Stimulated activated CD4-positive, alpha-beta T cell treated with anti-CD3 and anti-CD28 coated beads, Interleukin-1b, Interleukin-23, amount 100 ng/mL, for 1 hour (primary cell): ENCODE measurements at places on chromosomes 6 and 20.

DNA sequence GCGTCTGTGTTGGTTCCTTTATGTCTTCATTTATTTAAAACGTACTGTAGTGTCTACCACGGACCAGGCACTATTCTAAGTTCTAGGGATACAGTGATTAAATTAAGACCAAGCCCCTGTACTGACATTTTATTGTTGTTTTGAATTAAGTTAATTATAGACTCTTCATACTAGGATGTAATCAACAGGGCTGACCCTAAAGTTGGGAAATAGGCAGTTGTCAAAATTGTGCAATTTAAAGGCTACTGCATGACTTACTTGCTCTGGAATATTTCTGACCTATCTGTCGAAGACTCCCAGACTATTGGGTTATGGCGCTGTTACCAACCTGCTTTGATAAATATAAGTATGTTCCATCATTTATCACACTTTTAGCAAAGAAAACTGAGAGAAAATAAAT lies 6.7 kb downstream of the MYO6 start:
- DNase-seq: no peak

DNA sequence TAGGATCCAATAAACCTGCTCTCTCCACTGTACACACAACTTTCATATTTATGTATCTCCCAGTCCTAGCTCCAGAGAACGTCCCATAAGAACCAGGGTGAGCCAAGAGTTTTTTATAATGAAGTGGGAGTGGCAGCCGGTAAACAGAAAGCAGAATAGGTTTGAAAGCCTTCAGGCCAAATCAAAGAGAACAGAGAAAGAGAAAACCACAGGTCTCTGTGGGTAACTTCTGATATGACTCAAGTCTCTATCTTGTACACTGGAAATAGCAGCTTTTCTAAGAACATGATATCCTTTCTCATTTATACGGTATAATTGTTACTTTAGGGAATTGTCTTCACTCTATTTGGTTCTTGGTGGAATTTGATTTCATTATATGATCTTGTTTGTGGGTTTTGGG lies 273.6 kb downstream of the PACRG start:
- DNase-seq: no peak

DNA sequence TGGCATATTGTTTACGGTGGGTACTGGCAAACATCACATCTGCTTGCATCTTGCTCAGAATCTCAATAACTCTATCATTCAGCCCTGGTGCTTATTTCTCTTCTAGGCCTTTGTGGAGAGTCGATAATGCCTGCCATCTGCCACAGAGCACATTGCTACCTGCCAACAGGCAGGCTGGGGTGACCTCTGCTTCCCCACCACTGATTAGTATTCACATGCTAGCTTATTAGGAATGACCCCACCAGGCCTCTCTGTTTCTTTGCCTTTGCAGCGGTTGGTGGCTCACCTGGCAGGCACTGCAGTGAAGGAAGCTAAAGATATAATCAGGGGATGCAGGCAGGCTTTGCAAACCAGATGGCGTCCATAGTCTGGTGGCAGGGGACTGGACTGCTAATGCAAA lies 154.5 kb downstream of the MMS22L start:
- DNase-seq: no peak

DNA sequence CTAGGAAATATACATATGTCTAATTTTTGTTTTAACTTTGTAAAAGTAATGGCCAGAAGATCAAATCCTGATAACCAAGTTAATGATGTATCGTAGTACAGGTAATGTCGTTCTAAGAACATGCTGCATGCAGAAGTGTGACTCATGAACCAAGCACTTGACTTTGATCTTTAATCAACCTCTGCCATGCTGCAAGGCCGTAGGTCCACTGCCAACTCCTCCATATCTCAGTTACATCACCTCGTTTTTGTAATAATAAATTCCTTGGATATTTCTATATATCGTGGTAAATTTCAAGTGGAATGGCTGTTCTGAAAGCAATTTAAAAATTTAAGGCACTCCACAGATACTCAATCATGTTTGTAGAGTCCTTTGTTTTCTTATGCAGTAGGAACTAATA lies 771.7 kb downstream of the EPHA7 start:
- DNase-seq: no peak

DNA sequence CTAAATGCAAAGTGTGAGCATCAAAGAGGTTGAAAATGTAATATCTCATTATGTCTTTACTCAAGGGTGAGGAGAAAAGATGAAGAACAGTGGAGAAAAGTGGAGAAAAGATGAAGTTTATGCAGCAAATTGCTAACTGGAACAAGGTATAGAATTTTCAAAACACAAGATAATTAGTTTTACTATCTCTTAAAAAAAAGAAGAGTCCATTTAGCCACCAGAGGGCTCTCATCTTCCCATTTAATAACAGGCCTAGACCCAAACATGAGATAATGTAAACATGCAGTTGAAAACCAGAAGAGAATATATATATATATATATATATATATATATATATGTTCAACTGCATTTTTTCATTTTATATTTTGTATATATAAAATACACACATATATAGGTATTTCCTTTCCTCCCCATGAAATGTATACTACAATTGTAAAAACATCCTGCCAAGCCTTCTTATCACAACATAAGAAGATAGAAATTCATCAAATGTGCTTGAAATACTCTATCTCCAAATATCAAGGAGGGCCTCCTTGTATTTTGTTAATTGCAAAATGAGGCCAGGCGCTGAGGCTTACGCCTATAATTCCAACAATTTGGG lies 78.4 kb downstream of the ADTRP start:
- no peak for DNase-seq

GRCh38 chr6:170316071-170316470 lies 9.5 kb downstream of the FAM120B start:
- no peak for DNase-seq

DNA sequence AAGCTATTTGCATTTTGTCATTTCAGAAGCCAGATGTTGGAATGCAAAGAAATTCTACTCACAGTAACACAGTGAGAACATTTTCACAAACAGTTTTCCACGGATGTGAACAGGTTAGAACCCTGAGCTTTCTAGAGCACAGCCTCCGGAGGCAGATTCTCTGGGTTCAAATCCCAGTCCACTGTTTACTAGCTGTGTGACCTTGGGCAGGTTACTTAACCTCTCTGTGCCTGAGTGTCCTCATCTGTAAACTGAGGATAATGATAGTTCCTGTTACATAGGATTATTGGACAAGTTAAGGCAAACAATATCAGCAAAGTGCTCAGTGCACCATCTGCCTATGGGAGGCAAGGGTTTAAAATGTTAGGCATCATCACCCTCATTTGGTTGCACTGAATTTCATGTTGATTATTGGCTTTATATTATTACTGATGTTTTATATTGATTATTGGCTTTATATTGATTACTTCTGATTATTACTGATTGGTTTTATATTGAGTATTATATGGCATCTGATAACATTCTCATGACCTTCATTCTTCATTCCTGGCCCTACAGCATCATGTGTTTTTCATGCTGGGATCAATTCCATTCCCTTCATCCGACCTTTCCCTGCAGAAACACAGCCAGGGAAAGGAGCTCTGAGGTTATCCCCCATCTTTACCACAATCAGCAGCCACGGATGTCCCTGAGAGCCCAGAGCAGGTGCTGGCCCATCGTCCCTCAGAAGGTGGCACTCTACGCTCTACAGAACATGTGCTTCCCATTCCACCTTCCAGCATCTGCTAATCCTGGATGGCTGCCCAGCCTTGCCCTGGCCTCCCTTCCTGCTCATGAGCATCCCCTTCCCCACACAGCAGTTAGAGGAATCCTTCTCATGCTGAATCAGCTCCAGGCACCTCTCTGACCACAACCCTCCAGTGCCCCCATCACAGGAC lies 283.1 kb downstream of the PREX1 start:
- DNase-seq: no peak

DNA sequence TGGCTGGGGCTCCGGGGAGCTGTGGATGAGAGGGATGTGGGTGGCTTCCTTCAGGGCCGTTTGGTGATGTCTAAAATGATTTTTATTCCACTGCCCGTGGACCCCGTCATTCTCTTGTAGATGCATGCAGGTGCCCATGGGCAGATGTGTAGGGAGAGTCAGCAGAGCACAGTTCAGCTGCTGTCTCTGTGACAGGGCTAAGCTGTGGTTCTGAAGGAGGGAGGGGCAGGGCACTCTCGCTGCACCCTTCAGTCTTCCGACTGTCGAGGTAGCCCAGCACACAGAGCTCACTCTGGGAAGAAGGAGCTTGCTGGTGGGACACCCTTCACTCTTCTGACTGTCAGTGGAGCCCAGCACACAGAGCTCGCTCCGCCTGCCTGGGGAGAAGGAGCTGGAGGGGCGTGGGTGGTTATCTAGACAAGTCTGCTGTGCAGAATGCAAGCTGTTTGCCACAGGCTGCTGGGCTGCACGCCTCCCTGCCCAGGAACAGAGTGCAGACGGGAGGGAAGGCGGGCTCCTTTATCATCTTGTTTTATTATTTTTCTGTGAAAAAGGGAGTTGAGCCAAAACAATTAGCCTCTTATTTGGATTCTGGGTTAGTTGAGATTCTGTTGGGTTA lies 28.4 kb upstream of the ADRM1 start:
- no peak for DNase-seq

DNA sequence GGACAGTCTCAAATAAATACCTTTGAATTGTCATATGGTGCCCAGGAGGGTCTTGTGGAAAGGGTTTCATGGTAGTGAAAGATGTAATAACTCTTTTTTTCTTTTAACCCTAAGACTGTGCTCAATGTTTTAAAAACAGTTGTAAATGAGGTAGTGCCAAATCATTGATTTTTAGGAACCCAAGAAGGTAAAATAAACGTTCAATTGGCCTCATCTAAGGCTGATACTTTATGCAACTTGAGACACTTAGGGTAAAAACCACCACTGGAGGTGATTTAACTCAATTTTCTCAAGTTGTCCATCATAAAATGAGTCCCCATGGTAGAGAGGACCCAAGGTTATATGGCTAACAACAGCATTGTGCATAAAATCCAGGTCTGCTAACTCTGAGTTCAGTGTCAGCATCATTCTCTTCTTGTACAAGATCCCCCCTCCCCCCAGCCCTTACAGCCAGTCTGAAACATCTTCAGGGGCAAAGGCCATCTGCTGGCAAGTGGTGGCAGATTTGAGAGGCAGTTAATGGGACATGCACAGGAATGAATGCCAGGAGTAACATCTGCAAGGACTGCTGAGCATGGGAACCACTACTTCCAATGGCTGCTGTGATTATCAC lies 244.4 kb downstream of the GMPR start:
- DNase-seq: no peak

GRCh38 chr20:21133404-21133803 lies 7.5 kb downstream of the KIZ start:
- DNase-seq: no peak

DNA sequence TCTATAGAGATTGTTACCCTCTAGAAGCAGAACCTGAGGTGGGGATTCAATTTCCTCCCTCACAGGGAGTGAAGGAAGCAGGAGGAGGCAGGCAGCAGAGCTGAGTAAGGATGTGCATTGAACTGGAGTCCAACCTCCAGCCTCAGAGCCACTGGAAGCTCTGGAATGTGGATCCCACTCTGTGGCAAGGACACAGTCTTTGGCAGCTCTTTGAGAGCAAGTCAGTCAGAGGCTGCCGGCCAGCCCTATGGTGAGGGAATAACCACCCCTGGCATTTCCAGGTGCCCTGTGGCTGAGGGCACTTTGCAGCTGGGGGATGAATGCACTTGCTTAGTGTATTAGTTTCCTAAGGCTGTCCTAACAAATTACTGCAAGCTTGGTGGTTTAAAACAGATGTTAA lies 37.2 kb downstream of the EBF4 start:
- no peak for DNase-seq

GRCh38 chr6:617456-618100 lies 39.3 kb downstream of the HUS1B start:
- no peak for DNase-seq

GRCh38 chr6:16126056-16126455 lies 2.8 kb upstream of the MYLIP start:
- DNase-seq: no peak

GRCh38 chr6:108157234-108157980 lies 8.4 kb upstream of the NR2E1 start:
- no peak for DNase-seq

GRCh38 chr6:95804847-95805541 lies 210.8 kb upstream of the FUT9 start:
- DNase-seq: no peak

DNA sequence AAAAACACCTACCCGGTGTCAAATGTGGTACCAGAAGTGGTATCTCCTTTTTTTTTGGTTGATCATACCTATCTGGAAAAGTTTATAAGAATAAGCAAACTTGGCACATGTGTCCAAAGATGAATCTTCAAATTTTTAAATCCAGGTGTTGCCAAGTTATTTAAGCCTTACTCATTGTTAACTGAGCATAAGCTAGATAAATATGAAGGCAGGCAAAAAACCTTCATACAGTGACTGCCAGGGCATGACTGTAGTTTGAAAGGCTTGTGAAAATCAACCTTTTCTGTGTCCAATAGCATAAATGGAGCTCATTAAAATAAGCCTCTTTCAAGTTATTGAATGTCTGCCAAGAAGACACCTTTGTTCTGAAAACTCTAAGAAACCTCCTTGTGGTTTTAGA lies 699.2 kb downstream of the DOK5 start:
- no peak for DNase-seq

DNA sequence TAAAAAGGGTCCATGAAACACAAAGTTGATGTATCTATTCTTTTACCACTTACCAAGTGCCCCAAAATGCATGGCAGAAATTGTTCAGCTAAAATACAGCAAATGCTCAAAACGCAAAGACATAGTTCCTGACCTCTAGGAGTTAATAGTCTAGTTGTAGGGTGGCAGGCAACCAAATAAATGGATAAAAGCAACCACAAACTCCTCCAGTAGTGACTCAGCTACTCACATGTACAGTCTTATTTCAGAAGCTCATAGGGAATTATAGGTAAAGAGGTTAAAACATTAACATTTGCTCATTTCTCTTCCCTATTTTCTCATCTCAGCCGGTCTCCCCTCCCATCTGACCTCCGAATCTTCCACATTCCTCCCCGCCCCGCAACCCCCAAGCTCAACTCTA lies 143.9 kb upstream of the INSM1 start:
- no peak for DNase-seq

DNA sequence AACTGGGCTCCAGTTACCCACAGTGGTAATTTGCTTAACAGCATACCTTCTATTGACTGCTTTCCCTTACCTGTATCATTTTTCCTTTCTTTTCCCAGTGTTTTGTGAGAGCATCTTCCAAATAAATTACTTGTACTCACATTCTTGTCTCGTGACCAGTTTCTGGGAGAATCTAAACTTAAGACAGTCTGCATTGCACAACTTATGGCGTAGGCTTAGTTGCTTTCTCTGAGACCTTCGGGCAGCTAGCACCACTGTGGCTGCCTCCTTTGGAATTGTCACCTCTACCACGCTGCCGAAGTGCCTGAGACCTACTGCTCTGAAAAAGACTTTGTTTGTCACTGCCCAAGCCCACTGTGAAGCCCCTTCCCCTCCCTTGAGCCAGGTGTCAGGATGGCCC lies 188.1 kb upstream of the BMP2 start:
- no peak for DNase-seq

DNA sequence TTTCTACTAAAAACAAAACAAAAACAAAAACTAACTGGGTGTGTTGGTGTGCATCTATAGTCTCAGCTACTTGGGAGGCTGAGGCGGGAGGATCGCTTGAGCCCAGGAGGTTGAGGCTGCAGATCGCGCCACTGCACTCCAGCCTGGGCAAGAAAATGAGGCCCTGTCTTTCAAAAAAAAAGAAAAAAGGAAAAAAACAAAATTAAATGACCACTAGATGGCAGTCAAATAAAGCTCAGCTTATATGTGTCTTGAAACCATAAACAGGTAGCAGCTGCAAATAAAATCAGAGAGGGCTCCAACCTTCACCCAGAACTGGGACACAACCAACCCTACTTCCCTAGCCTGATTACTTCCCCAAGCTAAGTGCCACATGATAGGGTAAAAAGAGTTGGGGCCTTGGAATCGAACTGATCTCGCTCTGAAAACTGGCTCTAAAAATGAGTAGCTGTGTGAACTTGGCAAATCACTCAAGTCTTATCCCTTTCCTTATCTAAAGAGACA lies 67.1 kb upstream of the ADGRF4 start:
- DNase-seq: no peak
